ENCODE measurements at places on chromosomes 4 and X.

- DNase-seq = no peak
These were observed 9.0 kb upstream of the YIPF7 start for GRCh38 chr4:44660396-44660795.

- no peak for DNase-seq
These were observed 60.5 kb downstream of the NDNF start for GRCh38 chr4:121011780-121012340.

- DNase-seq = no peak
These were observed 15.3 kb upstream of the BEND4 start for GRCh38 chr4:42167709-42168108.

GRCh38 chrX:56788229-56788628, 59.2 kb downstream of the NBDY start:
- no peak for DNase-seq

DNA sequence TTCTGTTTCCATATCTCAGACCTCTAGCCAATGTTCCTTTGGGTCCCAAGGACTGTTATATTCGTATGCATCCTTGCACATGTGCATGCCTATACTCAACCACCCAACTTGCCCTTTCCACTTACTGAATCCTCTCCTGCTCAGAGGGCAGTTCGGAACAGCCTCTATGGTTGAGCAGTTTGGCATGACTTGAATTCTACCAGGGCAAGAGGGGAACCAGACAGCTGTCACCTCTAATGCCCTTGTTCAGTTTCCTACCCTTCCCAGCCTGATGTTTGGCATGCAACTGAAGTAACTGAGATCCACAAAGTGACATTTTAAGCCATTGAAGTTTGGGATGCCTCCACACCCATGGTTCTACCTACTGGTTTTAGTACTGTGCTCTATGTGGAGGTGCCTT, 17.5 kb downstream of the DRP2 start:
- no peak for DNase-seq

DNA sequence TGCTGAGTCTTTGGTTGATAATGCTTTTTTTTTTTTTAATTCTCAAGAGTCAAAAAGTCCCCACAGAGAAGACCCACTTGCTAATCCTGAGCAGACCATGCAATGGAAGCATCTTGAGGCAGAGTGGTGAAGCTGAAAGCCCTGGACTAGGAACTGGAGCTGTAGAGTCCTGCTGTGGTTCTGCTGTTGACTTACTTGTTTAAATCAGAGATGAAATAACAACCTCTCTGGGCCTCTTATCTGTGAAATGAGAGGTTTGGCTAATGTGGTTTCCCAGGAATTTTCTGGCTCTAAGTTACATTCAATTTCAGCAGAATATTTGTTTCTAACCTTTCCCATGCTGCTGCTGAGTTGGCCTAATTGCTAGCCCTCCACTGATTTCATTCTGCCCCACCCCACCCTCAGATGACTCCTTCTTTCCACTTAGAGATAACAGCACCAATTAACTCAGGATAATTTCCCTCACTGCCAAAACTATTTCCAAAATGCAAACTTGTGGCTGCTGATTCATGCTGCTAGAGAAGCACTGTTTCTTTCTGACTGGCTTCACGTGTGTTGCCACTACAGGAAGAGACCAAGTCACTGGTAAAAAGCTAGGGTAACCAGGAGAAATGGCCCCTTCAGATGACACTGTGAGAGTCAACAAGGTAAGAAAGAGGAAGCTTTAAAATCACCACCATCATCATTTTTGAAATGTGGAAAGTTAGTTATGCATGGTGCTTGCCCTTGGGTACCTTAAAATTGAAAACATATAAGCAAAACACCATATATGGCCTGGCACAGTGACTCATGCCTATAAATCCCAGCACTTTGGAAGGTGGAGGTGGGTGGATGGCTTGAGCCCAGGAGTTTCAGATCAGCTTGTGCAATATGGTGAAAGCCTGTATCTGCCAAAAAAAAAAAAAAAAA, 326.4 kb downstream of the DCHS2 start:
- no peak for DNase-seq

Measured in NCI-H1105 (cell line).